ENCODE measurements at places on chromosomes 12 and 14.

DNA sequence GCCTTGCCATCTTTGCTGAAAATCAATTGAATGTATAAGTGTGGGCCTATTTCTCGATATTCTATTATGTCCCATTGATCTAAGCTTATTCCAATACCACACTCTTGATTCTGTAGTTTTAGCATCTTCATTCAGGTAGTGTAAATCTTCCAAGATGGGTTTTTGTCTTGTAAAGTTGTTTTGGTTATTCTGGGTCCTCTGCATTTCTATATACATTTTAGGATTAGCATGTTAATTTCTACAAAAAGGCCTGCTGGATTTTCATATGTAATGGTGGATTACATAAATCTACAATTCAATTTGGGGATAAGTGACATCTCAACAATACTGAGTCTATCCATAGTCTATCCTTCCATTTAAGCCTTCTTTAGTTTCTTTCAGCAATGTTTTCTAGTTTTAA is 86.0 kb upstream of the ANO4 start:
- DNase-seq, result no peak

- DNase-seq, result peak; percentile 94
Observed at GRCh38 chr14:74217672-74218448, 21.4 kb upstream of the VSX2 start.

DNA sequence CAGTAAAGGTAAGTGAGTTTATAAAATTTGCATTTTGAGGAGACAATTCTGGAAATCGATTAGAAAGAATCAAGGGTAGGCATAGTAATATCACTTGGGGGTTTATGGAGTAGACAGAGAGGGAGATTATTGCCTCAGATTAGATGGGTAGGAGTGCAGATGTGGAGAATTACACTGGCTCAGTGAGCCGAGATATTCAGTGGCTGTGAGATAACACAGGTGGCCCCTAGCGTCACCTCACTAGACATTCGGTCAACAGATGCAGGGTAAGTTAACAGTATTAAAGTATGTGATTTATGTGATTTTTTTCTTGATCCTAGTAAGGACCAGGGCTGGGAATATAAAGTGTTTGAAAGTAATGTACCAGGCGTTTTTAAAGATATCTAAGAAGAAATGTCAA is 39.6 kb upstream of the KLRD1 start:
- no peak for DNase-seq

DNA sequence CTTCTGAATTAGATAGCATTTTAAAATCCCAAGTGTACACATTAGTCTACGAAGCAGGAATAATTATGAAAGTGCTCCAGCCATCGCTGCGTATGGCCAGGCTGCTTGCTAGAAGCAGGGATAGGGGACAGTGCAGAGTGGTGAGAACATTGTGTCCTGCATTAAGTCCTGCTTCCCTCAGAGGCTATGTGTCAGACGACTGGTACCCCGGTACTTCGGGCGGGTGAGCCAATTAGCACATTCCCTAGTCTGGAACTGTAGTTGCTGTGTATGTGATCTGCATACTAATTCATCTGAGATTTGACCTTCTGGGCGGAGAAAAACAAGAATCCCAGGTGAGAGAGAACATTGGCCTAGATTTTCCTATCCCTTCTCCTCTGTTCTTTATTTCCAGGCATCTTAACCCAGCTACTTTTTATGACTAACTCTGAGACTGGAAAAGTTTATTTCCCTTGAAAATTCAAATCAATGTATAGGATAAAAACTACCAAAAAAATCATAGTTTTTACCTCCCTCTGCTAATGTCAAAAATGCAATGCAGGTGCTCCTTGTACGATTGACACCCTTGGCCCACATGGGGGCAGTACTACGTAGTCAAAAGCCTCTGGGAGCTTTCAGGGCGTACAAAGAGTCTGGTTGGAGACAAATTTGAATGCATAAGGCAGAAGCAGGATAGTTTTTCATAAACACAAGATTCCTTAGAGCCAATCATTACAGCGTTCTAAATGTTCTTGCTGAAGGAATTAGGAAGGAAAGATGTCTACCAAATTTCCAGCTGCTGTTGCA is 764.3 kb downstream of the NOVA1 start:
- DNase-seq, result no peak

GRCh38 chr12:15823360-15824128 is 34.4 kb upstream of the EPS8 start:
- no peak for DNase-seq
